Esophagus muscularis mucosa (tissue), 4 donors: ENCODE measurements at places on chromosomes 1 and 21. TPM values are rescaled to one million over a fixed set of nuclear protein-coding genes. Genes with fewer than 3 reads are reported as not detected.

GRCh38 chr1:115469703-115470476, 131.8 kb upstream of the NGF start:
- DNase-seq, result no peak

DNA sequence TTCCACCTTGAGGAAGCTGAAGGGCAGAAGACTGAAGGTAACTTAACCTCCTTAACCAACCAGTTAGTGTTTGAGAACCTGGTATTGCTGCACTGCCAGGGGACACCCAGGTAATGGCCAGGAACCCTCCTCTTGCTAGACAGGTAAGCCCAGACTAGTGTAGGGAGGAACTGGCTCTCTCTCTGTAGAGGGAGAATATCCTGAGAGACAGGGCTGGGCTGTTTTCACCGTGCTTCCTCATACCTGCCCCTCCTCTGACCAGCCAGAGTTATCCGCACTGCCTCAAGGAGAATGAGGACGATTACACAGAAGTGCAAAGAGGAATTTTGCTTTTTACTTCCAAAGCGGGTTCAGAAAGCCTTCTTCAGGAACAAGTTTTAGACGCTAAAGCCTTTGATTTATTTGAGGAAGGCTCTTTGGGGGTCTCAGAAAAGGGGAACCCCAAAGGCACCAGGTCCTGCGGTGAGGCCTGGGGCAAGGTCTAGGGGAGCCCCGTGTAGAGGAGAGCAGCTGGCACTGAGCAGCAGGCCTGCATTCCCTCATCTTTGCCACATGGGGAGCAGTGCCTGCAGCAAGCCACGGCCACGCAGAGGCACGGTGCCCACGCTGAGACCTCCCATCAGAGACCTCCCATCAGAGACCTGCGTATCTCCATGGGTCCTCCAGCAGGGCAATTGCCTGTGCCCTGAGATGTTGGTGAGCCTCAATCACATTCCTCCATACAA, 13.5 kb downstream of the GNG4 start:
- DNase-seq, result no peak

Gene UMODL1
- 0.13 TPM for total RNA-seq

Gene HSPA6
- total RNA-seq, result 2.8 TPM

GRCh38 chr1:199837321-199837720, 190.2 kb upstream of the NR5A2 start:
- no peak for DNase-seq

GRCh38 chr1:40954626-40955025, 24.9 kb upstream of the CTPS1 start:
- no peak for DNase-seq

- no peak for DNase-seq
Observed at GRCh38 chr1:178238722-178239510, 145.0 kb downstream of the RASAL2 start.

DNA sequence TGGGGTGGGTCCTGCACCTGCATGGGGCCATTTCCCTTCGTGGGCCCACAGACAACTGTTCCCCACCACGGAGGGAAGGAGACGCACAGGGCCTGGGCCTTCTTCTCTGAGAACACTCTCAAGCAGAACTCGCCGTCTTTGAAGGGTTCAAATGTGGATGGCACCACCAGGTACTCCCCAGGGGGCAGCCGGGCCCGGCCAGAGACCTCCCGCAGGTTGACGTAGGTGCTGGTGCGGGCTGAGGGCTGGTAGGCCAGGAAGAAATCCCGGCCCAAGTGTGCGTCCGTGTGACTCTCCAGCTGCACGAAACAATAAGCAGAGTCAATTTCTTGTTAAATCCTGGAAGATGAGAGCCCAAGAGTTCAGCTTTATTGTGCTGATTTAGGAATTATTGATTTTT, 56.4 kb downstream of the CAPN8 start:
- DNase-seq, result no peak

DNA sequence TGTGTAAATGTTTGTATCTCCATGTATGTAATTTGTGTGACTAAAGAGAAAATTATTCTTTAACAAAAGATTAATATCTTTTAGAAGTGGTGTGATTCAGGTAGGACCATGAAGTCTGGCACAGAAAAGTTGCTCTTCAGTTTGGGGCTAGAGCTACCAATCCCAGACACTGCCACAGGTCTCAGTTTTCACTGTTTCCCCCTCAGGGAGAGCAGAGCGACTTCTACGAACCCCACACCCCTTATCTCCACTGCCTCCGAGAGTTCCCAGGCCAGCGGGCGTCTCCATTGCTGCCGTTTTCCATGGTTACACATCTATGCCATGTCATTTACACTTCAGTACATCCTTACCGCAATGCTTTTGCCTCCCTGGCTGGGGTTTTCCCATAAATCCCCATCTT, 93.0 kb upstream of the SMYD2 start:
- no peak for DNase-seq
